ENCODE measurements at places on chromosomes 5 and 9. TPM values are rescaled to one million over a fixed set of nuclear protein-coding genes. Genes with fewer than 3 reads are reported as not detected.

DNA sequence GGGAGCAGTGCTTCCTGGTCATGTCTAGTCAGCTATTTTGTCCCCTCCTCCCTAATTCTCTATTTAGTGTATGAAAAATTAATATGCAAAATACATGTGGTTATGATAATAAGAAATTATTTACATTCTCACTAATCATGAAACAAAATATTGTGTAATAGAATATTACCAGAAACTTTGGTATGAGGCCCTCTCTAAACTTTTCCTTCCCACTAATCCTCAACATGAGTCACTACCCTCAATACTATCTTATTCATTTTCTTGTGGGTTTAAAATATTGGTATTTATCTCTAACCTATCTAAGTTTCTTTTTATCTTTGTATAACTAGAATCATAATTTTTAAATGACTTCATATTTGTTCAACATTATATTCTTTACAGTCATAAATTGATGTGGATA is 545.9 kb upstream of the PTPRD start:
- DNase-seq: no peak

DNA sequence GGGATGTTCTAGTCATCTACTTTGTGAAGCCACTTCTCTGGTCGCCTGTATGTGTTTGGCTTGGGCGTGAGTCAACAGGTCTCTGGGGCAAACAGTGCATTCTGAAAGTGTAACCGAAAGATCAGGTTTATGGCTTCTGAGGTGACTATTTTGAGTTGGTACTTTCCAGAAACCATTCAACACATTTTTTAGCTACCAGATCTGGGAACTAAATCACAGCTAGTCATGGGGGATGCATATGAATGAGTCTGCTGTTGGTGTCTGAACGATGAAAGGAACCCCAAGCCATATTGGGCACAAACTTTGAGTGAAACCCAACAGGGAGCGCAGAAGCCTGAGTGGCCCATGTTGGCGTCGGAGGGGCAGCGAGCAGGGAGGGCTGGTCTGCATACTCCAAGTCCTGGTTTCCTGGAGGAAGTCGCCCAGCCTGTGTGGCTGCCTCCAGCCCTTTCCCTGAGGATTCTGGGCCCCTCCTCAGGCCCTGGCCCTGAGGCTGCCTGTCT is 35.3 kb downstream of the UBE2QL1 start:
- DNase-seq: no peak

DNA sequence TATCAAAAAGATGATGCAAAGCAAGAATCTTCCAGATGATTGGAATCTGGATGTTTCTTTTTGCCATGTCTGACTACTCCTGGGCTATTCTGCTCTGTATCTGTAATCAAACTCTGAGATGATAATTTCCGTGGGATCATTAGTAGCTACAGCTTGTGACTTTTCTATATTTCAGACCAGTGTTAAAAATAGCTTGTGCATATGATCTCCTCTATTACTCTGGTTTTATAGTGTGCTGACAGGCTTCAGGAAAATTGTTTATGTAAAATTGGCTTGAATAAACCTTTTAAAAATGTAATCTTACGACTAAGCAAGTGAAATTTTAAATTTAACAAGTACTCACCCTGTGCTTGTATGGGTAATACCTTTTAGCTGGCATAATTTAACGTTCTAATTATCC is 40.4 kb downstream of the NAA35 start:
- no peak for DNase-seq

- DNase-seq: no peak
Observed at GRCh38 chr5:180193749-180194375, 15.1 kb downstream of the RASGEF1C start.

DNA sequence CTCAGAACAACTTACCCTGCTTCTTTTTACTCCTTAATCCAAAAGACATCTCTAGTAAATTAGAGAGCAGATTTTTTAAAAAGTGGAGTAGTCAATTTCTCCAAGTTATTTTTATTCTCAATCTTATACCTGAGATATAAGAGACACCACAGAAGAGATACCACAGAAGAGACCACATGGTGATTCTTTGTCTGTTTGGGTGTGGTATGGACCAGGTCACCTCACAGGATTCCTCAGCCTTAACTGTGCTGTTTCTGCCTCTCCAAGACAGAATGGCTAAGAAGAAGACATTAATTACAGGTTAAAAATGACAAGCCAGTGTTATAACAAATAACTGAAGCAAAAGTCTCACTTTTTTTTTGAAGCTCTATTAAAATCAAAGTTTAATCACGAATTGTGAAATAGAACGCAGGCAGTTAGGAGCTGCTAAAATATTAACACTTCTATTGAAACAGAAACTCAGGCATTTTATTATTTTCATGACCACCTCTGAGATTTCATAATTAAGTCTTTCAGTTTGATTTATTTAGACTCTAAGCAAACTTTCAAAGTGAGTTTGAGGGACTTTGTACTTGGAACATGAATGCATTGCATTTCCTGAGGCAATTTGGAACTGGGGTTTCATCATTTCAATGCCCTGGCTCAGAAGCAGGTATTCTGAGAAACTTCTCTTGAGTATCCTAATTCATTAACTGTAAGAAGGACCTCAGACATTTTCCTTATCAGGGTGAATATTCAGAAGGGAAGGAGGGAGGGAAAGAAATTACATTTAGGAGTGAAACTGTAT is 280.7 kb downstream of the KCTD16 start:
- DNase-seq: no peak

DNA sequence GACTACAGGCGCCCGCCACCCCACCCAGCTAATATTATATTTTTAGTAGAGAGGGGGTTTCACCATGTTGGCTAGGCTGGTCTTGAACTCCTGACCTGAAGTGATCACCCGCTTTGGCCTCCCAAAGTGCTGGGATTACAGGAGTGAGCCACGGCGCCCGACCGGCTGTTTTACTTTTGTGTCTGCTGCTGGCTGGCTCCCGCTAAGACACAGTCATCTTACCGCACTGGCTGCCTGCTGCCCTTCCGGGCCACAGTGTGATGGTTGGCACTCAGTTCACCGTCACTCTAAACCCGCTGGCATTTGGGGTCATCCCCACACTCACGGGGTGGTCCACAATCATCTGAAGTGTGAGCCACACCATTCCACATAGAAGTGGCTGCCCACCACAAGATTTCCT is 93.7 kb downstream of the WDR41 start:
- no peak for DNase-seq

- DNase-seq: no peak
Observed at GRCh38 chr5:150948539-150948938, 43.8 kb upstream of the ZNF300 start.

DNA sequence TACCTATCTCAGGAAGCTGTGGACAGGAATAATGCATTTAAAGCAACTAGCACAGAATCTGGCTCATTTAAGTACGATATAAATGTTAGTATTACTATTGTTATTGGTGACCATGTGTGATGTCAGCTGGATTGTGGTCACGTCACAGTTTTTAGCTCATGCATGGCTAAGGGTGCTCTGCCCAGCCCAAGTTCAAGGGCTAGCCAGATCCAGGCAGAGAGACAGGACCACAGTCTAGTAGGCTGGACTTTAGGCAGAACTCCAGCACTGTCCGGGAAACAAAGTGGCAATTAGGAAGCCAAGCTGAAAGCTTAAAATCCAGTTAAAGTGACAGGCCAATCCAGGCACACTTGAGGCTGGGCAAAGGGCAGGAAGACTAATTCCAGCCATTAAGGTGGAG is 273.6 kb downstream of the ADAMTSL1 start:
- no peak for DNase-seq

DNA sequence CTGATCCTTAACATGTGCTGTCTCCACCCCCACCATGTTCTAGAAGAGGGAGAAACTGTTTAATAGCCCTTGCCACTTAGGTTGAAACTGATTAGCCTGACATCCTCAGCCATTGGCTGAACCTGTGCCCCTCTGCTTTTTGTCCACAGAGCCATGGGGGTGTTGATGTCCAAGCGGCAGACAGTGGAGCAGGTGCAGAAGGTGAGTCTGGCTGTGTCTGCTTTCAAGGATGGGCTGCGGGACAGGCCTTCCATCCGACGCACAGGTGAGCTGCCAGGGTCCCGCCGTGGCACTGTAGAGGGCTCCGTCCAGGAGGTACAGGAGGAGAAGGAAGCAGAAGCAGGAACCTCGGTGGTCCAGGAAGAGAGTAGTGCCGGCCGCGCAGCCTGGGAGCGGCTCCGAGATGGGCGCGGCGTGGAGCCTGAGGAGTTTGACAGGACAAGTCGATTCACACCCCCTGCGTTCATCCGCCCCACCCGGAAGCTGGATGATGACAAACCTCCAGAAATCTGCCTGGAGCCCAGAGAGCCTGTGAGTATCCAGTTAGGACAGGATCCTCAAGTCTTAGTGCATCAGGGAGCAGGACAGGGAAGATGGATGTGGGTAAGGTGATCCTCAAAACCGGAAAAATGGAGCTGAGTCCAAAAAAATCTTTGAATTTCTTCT is 13.2 kb downstream of the PHF24 start:
- DNase-seq: no peak

GRCh38 chr5:15606197-15606596 is 106.2 kb downstream of the FBXL7 start:
- no peak for DNase-seq

DNA sequence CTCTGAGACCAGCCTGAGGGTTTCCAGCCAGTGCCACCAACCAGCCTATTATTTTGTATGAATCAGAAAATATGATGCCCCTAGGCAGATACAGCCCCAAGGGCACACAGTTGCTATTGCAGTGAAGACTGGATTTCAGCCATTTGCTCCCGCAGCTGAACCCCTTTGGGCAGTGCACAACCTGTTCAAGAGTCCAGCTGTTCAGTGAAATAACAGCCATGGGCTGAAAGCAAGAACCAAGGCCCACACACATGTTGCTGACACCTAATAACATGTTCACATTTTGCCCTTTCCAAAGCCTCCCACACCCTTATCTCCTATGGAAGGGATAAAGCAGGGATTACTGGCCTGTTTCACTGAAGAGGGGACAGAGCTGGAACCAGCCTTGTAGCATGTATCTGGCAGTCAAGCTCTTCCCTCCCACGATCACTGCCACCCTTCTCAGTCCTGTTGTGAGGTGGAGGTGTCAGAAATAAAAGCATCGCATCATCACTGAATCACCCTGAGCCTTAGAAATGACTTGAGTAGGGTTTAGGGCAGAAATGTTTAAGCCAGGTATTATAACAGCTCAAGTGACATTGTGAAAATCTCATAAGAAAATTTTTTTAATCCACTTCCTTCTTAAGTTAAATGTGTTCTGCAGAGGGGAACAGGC is 137.1 kb upstream of the FSTL4 start:
- no peak for DNase-seq

GRCh38 chr9:109436071-109436470 is 62.0 kb downstream of the PTPN3 start:
- DNase-seq: no peak

GRCh38 chr9:105979290-105979689 is 284.9 kb downstream of the TMEM38B start:
- DNase-seq: no peak

GRCh38 chr9:34127035-34127948 is 794 bp upstream of the DCAF12 start:
- no peak for DNase-seq

GRCh38 chr5:18305288-18305924 is 671.1 kb downstream of the TAF11L14 start:
- no peak for DNase-seq

DNA sequence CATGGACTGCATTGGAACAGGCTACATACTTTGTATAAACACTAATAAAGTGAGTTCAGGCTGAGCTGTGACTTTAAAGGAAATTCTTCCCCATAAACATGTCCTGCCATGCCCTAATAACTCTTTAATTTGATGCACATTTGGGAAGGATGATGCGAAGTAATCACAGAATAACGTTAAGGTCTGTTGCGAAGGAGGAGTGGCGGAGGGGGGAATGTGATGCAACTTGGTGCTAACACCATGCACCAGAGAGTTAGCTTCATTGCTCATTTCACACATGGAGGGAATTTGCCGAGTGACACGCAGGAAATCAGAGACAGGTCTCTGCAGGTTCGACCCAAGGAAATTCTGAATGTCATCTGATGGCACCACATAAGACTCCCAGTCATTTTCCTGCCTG is 32.9 kb downstream of the SLIT3 start:
- DNase-seq: no peak

- no peak for DNase-seq
Observed at GRCh38 chr9:7121664-7122063, 363.9 kb downstream of the KDM4C start.

DNA sequence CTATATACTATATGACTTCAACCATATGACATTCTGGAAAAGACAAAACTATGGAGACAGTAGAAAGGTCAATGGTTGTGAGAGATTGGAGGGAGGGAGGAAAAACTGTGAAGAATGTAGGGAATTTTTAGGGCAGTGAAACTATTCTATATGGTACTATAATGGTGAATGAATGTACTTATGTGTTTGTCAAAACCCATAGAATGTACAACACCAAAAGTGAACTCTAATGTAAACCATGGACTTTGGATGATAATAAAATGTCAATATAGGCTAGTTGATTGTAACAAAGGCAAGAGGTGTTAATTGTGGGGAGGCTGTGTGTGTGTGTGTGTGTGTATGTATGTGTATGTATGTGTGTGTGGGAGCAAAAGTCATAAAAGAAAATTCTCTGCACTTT is 10.8 kb upstream of the STOM start:
- no peak for DNase-seq

DNA sequence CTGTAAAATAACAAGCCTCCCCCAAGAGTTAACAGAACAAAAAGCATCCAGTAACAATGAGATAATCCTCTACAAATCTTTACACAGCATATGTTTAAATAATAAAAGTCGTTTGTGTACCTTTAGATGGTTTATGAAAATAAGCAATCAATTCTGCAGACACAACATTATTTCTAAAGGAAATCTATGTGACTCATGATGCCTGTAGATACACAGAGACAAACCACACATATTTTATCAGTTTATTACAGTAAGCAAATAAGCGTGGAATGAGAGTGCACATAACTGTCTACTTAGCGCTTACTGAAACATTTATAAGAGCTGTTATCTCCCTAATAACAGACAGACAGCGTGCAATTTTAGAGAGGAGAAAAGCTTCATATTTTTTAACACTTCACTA is 243.6 kb downstream of the AP3B1 start:
- DNase-seq: no peak

DNA sequence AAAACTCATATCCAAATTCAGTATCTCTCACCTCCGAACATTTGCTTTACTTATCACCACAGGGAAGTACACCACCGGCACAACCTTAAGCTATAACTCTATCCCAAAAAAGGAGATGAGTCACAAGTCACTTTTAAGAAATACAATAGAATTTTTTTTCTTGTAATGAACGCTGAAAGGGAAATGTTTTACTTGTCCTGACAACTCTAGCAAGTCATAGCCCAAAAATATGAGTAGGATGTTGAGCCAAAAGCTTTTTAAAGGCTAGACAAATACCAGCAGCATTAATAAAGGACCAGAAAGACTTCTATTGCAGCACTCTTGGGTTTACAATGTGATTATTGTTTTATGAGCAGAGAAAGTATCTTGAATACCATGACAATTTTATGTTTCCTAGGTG is 147.3 kb upstream of the FST start:
- no peak for DNase-seq

The SMIM33 gene
- not detected for total RNA-seq

The IL13 gene
- 0.24 TPM for total RNA-seq

The ZNF169 gene
- total RNA-seq: 1.9 TPM

The PTGDS gene
- total RNA-seq: 173 TPM

All from omental fat pad (tissue), 4 donors.